ENCODE measurements at places on chromosomes 3 and 15.

DNA sequence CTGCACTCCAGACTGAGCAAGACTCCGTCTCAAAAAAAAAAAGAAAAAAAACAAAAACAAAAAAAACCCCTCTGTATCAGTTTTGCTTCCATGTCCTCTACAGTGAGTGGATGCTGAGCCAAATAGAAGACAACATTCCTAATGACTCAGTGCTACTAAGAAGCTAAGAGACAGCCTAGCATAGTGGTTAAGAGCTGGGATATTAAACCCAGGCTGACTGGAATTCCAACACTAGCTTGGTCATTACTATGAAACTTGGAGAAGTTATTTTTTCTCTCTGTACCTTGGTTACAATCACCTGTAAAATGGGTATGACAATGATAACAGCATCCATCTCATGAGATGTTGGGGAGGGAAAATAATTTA, 60.9 kb upstream of the PYGO1 start:
- no peak for DNase-seq

DNA sequence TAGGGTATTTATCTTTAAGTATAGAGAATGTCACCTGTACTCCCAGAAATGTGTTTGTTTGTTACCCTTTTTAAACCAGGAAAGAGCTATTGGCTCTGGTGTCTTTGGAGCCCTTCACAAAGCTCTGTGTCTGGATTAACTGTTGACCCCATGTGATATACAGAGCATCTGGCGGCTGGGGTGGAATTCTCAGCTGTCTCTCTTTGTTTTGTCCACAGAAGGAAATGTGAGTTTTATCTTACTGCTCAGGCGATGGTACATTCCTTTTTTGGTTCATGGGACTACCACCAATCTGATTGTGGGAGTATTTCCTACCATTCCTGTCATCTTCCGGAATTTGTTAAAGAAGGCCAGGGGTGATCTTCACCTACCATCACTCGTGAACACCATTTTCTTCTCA, 120.3 kb downstream of the AKAP13 start:
- no peak for DNase-seq

- DNase-seq = no peak
Observed at GRCh38 chr15:71434774-71435173, 319.5 kb downstream of the THSD4 start.

- DNase-seq = no peak
Observed at GRCh38 chr3:158911586-158911985, 109.7 kb downstream of the MFSD1 start.

- no peak for DNase-seq
Observed at GRCh38 chr15:86082619-86083380, 3.1 kb downstream of the AGBL1 start.

GRCh38 chr3:58388550-58389091, 45.0 kb downstream of the PDHB start:
- DNase-seq = no peak

DNA sequence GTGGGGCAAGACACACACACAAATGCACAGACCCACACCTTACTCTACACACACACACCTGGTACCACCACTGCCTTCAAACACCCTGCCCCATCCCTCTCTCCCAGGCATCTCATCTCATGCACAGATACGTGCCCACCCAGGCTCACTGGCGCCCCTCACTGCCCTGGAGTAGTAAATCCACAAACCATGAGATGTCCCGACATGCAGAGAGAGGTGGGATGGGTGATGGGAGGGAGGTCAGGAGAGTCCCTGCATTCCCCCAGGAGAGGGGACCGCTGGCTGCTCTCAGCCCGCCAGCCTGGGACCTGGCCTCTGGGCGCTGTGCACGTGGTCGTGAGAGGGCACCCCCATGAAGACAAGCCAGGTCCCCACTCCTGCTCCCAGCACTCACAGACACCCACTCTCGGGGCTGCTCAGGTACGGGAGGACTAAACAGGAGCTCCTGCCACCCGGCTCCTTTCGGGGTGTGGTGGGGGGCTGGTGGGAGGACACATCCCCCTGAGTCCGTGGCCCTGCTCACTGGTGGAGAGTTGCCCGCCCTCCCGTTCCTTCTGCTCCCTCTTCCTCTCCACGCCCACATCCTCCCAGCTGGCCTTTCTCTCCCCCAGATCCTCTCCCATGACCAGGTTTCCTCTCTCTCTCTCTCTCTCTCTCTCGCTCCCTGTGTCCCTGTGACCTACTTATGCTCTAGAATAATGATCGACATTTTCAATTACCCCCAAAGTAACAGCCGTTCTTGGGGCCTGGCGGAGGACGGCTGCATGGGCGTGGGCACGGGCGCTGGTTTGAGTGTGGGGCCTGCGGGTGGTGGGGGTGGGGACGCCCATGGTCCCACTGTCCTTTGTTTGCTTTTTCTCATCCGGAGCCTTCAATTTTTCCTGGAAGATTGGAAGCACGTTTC, 18.9 kb upstream of the CSPG4 start:
- no peak for DNase-seq

DNA sequence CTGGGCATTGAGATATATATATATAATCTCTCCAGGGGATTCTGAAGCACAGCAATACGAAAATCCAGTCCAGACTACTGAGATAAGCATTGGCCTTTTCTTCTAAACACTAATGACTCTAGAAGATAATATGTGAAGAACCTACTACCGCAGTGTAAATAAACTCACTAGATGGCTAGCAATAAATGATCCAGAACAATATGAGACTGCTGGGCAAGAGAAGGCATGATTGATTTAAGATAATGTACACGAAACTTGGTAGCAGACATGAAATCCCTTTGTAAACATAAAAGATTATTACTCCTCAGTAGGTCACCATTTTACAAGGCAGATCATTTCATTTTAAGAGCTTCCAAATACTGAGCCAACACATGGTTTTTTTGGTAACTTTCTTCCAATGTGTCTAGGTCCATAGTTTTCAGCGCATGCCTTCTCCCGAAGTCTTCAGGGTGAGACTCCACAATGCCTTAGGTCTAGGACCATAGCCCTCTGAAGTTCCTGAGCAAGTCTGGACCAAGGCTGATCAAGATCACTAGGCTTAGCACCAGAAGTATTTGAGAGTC, 193.2 kb downstream of the LRRN1 start:
- no peak for DNase-seq

- no peak for DNase-seq
Observed at GRCh38 chr3:140585828-140586227, 92.0 kb upstream of the TRIM42 start.

GRCh38 chr3:53978386-53978785, 86.7 kb upstream of the SELENOK start:
- DNase-seq = no peak

GRCh38 chr3:134334901-134335280, 39.4 kb downstream of the AMOTL2 start:
- DNase-seq = no peak

DNA sequence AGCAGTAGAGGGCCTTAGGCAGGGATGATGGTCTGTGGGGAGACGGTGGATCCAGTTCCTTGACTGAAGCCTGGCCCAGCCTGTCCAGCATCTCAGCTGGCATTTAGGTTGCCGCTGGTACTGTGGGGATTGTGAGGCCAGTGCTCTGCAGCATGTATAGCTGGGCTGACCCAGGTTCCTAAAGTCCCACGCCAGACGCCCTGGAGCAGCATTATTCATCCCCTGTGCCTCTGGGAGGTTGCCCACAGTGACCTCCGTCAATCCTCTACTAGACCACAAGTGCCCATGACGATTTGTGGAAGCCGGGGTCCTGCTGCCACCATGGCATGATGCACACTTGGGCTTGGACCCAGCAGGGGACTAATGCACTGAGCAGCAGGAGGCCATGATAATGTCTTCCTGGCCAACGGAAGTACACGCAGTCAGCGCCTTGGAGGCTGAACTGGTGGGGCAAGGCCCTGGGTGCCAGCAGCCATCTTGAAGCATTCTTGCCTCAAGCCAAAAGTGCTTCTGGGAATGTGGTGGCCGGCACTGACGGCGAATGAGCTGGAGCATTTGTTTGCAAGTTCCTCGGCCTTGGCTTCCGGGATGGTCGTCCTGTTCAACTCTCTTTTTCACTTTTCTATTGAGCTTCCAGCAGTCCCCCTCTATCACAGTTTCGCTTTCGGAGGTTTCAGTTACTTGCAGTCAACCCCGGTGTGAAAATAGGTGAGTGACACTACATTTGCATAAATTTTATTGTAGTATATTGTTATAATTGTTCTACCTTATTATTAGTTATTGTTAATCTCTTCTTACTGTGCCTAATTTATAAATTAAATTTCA, 949.4 kb downstream of the ROBO1 start:
- no peak for DNase-seq

DNA sequence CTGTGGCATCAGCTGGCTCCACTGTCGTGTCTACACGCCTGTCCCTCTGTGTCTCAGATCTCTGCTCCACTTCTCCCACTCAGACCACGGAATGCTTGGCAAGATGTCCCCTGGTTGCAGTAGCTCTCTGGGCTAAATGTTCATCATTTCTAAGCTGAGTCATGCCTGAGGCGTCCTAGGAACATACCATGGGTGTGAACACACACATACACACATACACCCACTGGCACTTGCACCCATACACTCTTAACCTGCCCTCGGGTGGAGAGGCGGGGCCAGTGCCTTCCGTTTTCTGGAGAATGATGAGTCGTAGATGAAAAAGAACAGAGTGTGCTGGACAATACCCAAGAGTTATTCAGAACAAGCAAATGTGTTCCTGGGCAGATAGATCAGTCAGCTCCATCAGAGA, 72.4 kb downstream of the SENP2 start:
- peak; percentile 24 for DNase-seq

DNA sequence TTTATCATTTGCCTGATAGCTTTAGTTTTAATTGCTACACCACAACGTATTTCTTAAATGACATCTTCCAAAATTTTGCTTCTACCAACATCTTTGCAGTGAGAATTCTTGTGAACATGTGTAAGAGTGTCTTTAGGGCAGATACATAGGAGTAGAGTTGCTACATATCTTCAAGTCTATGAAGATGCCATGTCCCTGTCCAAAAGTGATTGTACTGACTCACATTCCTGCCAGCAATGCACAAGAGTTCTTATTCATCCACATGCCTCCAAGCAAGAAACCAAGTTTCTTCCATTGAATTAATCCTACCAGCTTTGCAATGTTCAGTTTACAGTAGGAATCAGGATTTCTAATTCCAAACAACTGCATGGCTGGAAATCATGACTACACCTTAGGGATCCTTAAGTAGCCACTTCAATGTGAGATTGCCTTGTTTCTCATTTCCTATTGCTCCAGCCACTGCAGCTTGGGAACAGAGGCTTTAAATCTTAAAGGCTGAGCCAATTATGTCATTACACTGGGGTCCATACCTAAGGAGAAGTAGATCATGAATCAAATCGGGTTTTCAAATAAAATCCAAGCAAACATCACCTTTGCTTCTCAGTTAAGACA, 44.5 kb downstream of the BCL2L10 start:
- DNase-seq = no peak

GRCh38 chr3:192816351-192816750, 89.0 kb upstream of the FGF12 start:
- no peak for DNase-seq

GRCh38 chr15:80559761-80560160, 135.3 kb upstream of the ABHD17C start:
- DNase-seq = no peak

GRCh38 chr3:172859041-172859440, 108.5 kb downstream of the ECT2 start:
- no peak for DNase-seq

- no peak for DNase-seq
Observed at GRCh38 chr3:31408720-31409119, 124.0 kb upstream of the STT3B start.

DNA sequence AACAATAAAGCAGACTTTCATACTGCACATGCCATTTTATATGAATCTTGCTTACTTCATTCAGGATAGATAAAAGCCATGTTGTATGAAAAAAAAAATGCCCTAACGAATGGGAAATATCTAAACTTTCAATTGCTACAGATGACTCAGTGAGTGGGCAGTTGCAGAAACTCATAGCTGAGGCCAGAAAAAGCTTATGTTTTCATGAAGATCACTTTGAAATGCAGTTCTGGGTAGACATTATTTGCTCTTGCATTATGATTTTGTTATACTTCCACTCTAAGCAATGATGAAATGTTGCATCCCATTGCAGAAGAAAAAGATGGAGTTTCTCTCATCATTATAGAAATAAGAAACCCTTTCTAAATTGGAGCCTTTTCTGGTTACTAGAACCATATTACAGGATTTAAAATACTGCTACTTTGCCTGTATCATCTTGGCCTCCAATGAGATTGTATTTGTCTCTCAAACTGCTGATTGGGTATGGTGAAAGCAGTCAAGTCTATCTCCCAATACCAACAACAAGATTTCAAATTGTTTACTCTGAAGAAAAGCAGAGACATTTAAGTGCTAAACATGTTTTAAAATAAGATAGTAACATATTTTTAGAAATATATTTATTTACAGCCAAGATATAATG, 17.0 kb downstream of the PEAK1 start:
- DNase-seq = no peak

GRCh38 chr15:70262591-70263274, 165.0 kb upstream of the TLE3 start:
- DNase-seq = no peak

GRCh38 chr15:36218991-36219390, 360.4 kb upstream of the CDIN1 start:
- DNase-seq = no peak

GRCh38 chr3:12992629-12993516, 80.4 kb downstream of the IQSEC1 start:
- DNase-seq = no peak

DNA sequence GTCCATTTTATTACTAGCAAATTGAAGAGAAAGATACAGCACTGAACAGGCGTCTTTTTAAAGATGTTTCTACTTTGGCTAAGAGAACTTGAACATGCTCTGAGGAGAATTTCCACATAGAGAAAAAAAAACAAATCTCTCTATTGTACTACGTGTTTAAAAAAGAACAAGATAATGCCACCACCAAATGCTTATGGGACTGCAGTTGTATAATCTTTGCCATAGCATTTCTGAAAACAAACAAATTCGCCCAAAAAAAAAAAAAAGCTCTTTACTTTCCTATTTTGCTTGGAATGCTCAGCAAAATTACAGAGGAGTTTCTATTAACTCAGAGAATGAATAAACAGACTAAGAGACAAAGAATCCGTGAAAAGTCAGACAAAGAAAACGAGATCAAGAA, 114.2 kb downstream of the CNTN3 start:
- DNase-seq = no peak

GRCh38 chr3:45169125-45169904, 23.1 kb upstream of the CDCP1 start:
- no peak for DNase-seq

Data from activated CD4-positive, alpha-beta memory T cell treated with anti-CD3 and anti-CD28 coated beads for 36 hours (primary cell).